SHP77 (cell line): ENCODE measurements at places on chromosomes 1 and 21.

- no peak for DNase-seq
Observed at GRCh38 chr1:14499312-14500040, 99.0 kb upstream of the KAZN start.

- DNase-seq: no peak
Observed at GRCh38 chr1:221782970-221783369, 41.1 kb upstream of the DUSP10 start.

DNA sequence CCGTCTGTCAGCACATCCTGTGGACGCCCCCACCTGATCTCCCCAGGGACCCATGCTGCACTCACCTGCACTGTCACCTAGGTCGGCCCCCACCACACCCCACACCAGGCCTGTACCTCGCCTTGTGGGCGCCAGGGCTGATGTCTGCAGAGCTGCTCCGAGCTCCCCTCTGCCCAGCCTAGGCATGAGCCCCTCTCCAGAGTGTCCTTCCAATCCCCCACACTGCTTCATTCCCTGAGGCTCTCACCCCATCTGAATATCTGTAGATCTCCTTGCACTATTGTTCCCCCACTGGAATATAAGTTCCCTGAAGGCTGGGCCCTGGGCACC, 12.2 kb downstream of the UMODL1 start:
- no peak for DNase-seq

- peak; percentile 30 for DNase-seq
Observed at GRCh38 chr1:9441451-9442133, 97.7 kb upstream of the SLC25A33 start.

DNA sequence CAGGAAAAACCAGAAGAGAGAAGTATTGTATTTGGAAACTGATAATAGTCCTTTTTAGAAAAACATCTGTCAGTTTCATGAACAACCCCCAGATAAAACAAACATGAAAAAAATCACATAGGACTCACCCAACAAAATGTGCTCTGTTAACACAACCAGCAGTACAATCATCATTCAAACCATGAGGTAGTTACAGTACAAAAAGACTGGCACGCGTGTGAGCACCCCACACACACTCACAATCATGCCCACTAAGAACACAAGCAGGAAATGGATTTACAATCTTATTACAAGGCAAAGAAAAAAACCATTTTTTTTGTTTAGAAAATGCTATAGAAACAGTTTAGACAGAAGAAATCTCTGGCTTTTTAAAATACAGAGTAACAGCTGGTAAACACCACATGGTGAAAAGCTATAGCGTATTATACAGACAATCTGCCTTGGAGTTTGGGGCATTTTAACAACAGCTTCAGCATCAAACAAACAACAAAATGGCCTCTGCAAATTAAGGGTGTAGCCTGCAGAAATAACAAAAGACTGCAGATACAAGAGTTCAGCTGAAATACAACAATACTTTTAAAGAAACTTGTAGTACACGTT, 180.0 kb downstream of the CDC7 start:
- no peak for DNase-seq

GRCh38 chr1:13651279-13651678, 48.7 kb upstream of the PRDM2 start:
- DNase-seq: no peak

DNA sequence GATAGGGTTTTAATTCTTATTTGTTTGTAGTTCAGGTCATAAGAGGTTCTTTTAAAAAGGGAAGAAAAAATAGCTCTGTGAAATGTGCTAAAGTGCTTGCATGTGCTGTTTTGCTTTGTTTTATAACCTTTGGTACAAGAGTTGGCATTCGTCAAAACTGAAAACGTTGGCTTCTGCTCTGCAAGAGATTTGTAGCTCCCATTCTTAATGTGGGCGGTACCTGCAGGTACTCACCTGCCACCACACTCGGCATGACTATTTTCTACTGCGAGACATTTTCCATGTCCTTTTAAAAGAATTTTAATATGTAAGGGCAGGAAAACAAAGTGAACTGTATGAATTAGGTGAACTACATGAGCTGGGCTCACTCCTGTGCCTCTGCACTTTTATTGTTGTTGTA, 92.6 kb downstream of the ADARB1 start:
- DNase-seq: no peak

- DNase-seq: no peak
Observed at GRCh38 chr1:200351826-200352549, 57.8 kb downstream of the ZNF281 start.

- DNase-seq: no peak
Observed at GRCh38 chr1:179591592-179592580, at the start of gene TDRD5. Gene TDRD5, plus strand, starts transcription at chr1:179591832. Its CDS starts 784 bp downstream, at chr1:179592616.

DNA sequence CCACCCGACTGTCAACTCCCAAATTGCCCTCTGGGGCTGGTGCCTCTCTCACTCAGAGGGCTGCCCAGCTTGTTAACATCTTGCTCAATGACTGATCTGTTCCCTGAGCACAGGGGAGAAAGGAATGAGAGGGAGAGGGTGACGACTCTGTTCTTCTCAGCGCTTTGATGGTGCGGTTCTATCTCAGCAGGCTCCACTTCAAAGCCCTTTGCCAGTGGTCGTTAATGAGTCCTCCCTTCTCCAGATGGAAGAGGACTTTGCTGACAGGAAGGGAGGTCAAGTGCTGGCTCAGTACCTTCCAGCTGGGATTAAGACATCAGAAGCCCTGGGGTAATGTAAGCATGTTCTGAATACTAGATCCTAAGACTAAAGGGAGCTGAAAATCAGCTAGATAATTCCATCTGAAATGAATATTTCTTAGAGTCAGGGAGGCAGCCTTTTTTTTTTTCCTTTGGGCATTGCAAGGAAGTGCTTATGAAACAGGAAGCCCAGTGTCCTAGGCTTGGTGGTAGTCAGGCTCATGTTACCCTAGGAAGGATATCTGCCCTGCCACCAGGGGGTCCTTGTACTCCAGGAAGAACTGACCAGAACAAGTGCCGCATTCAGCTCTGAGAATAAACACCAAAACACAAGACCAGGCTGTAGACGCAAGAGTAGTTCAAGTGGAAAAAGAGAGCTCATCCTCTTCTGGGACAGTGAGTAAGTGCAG, 4.7 kb downstream of the FMOD start:
- DNase-seq: no peak

GRCh38 chr1:71835442-71835813, 446.9 kb downstream of the NEGR1 start:
- no peak for DNase-seq

GRCh38 chr21:41199123-41199522, 31.2 kb downstream of the BACE2 start:
- DNase-seq: no peak

- peak; percentile 95 for DNase-seq
Observed at GRCh38 chr1:154479764-154480421, 22.1 kb upstream of the TDRD10 start.

DNA sequence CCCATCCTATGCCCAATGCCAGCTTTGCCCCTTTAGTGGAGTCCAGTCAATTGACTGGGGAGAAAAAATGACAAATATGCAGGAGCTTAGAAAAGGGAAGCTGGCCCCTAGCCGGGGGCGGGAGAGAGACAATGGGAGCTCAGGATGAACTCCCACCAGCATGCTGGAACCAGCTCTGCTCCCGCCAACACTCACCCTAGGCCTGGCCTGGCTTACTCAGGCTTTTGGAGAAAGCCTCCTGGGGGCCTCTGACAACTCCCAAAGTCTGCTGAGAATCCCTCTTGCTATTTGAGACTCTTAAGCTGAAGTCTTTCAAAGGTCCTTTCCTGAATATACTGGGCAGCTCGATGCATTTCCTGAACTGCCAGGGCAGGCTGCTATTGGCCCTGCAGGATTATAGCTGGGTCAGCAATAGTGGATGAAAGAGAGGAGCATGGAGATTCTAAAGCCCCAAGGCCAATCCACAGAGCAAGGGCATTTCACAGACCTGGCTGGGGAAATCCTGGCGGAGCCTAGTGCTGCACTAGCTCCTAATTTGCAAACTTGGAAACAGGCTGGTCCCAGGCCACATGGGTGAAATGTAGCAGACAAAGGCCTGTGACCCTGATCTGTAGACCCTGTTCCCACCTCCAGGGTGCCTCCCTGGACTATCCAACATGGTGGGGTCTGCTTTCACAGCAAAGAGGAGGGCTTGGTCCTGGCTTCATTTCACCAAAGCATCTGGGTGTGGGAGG, 35.7 kb upstream of the CLSTN1 start:
- DNase-seq: no peak

DNA sequence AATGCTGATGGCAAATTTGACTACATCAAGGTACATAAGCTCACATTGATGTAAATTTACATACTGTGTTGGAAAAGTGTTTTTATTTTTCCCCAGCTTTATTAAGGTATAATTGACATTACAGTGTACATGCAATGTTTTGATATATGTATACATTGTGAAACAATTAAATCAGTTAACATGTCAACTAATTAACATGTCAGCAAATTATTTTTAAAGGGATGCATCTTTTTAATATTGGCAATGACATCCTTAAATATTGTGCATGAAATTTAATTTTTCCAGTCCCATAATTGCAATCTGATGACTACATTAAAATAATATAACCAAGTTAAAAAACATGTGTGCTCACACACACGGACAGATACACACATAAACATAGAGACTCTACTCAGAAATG, 9.4 kb downstream of the EFCAB7 start:
- DNase-seq: no peak

- DNase-seq: no peak
Observed at GRCh38 chr1:230800891-230801840, 54.0 kb downstream of the CAPN9 start.

DNA sequence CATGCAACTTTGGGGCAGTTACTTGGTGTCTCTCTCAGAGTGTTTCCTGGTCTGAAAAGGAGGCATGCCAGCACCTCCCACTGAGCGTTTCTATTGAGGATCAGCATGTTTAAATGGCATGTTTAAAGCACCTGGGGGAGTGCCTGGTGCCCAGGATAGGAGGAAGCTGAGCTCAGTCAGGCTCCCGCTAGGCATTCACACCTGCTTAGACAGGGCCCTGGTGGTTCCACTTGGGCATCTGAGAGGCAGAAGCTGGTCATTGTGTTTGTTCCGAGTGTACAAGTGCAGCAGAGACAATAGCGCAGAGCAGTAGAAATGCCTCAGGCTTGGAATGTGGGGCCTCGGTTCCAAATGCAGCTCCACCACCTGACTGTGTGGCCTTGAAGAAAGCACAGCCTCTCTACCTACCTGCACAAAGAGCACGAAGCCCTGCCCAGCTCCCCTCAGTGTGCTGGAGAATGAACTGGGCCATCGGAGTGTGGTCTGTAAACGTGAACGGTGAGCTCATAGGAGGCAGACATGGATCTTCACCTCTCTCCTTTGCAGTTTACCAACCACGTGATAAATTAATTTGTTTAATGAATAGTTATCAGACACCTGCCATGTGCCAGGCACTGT, 20.3 kb upstream of the TMEM222 start:
- DNase-seq: no peak

GRCh38 chr21:46394595-46395104, 64.0 kb upstream of the DIP2A start:
- DNase-seq: peak; percentile 48

- no peak for DNase-seq
Observed at GRCh38 chr1:188027613-188028012, 1198.9 kb downstream of the PLA2G4A start.

GRCh38 chr21:23725576-23725975, 1881.7 kb downstream of the MRPL39 start:
- no peak for DNase-seq

DNA sequence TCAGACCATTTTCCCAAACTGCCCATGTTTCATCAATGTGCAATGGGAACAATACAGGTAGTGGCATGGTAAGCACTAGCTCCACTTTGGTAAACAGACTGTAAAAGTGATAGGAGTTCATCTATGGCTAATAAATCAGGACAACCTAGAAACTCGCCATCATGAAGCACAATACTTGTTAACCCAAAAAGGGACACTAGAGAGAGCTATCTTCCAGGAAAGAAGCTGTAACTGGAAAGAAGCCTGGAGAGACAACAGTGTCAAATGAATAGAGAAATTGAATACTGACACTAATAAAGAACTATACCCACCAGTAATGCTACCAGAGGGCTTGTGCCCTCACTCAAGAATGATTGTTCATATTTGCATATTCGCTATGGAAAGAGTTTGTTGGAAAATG, 164.7 kb upstream of the RGS18 start:
- DNase-seq: no peak

GRCh38 chr21:27067226-27067625, 100.3 kb upstream of the ADAMTS5 start:
- DNase-seq: no peak

DNA sequence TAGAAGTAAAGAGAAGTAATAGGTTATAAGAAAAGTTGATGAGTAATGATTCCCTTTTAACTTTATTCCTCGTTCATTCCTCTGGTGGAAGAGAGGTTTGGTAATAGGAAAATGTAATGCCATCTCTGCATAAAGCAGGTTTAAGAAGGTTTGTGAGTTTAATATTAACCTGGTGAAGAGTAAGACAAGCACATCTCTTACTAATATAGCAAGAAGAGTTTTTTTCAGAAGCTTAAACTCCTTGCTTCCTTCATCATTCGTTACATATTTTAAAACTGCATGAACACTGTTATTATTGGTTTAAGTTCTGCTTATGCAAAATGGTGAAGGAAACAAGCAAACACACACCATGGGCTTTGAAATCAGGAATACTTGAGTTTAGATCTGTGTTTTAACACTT, 9.2 kb upstream of the PLA2G4A start:
- no peak for DNase-seq

GRCh38 chr1:21297975-21298374, 7.7 kb upstream of the ECE1 start:
- DNase-seq: no peak

DNA sequence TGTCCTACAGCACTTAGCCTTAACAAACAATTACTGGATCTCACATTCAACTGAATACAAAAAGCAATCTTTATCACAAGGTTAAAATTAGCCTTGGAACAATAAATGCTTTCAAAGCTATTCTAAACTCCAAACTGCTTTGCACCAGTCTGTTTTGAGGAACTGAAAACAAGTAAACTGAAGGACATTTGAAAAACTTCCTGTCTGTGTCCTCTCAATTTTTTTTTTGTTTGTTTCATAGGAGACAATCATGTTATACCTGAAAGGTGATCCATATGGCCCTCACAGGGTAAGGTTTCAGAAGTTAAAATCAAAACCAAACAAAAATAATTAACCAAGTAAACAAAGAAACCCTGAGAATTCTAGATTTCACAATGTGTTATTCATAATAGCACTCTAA, 459.1 kb downstream of the DPYD start:
- no peak for DNase-seq

- DNase-seq: no peak
Observed at GRCh38 chr1:151342021-151342420, 5.0 kb downstream of the RFX5 start.

- no peak for DNase-seq
Observed at GRCh38 chr1:160062230-160062532, 7.8 kb downstream of the KCNJ10 start.

GRCh38 chr1:81582467-81582986, 218.2 kb upstream of the ADGRL2 start:
- no peak for DNase-seq

GRCh38 chr1:108106775-108107174, 93.4 kb downstream of the SLC25A24 start:
- no peak for DNase-seq

DNA sequence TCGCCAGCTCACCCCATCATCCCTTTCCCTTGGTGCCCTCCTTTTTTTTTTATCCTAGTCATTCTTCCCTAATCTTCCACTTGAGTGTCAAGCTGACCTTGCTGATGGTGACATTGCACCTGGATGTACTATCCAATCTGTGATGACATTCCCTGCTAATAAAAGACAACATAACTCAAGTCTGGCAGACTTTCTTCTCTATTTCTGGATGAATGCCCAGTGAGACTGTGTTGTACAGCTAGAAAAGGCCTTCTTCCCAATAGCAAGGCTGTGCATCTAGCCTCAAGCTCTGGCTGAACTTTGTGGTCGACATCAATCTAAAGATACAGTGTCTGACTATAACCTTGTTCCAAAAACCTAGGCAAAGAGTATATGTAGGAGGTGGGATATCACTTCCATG, 6.4 kb downstream of the IL24 start:
- no peak for DNase-seq
